ENCODE measurements at places on chromosomes 4 and X.

GRCh38 chrX:53882331-53882730 lies 161.9 kb downstream of the PHF8 start:
- DNase-seq: peak; percentile 46

DNA sequence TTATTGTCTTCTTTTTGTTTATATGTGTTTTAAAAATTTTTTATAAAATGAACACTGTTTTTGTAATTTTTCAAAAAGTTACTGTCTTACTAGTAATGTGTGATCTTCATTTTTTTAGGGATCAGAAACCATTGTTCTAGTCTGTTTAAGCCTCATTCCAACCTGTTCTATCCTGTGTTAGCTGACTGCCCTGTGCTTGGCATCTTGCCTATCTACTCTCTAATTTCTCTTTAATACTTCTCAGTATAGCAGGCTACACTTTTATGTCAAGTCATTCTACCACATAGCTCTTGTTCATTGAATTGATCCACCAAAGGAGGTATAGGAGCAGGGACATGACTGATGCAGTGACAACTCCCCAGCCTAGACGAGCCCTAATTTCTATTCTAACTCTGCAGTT lies 70.2 kb upstream of the PLS3 start:
- no peak for DNase-seq

DNA sequence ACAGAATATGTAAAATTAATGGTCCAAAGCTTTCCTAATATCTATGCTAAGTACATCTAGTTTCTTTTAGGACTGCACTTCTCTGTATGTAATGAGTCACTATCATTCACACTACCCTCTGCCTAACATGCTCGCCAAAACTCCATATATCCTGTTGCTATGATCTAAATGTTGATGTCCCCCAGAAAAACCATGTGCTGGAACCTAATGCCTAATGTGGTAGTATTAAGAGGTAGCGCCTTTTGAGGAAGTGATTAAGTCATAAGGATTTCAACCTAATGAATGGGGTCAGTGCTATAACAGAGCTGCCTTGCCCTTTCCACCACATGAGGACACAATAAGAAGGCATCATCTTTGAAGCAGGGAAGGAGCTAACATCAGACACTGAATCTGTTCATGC lies 34.9 kb upstream of the NFKB1 start:
- no peak for DNase-seq

DNA sequence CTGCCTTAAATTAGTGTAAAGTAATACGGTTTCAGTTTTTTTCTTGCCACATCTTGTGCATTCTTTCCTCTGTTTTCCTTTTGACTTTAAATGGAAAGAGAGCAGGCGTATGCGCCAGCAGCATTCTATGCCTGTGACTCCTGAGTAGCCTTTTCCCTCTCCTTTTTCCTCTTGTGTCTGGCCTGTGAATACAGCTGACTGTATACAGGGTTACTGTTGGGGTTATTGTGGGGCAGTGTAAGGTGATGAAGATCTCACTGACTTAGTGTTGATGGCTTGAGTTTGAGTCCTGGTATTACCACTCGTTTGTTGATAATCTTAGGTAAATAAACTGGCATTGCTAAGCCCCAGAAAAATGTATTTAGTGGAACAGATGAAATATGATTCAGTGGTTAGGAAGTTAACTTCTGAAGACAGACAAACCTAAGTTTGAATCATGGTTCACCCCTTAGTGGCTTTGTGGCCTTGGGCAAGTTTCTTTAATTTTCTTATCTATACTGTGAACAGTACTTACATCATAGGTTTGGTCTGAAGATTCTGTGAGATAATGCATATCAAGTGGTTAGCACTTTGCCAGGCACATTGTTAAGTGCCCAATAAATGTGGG lies 105.1 kb downstream of the FNIP2 start:
- DNase-seq: peak; percentile 42

- DNase-seq: no peak
Measured at GRCh38 chr4:83568062-83568461, 32.2 kb downstream of the GPAT3 start.

DNA sequence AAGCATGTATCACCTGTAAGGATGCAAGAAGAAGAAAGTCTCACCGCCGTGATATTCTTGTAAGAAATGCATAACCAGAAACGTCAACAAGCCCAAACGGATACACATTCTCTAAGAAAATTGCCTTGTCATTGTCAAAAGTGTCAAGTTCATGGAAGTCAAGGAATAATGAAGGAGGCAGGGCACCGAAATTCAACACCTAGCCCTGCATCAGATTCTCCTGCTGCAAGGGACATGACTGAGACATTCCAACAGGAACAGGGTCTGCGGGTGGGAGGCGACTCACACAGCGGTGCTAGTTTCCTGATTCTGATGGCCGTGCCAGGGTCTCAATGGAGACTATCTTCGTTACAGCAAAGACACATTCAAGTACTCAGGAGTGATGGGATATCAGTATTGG lies 26.7 kb downstream of the IRF2 start:
- no peak for DNase-seq

DNA sequence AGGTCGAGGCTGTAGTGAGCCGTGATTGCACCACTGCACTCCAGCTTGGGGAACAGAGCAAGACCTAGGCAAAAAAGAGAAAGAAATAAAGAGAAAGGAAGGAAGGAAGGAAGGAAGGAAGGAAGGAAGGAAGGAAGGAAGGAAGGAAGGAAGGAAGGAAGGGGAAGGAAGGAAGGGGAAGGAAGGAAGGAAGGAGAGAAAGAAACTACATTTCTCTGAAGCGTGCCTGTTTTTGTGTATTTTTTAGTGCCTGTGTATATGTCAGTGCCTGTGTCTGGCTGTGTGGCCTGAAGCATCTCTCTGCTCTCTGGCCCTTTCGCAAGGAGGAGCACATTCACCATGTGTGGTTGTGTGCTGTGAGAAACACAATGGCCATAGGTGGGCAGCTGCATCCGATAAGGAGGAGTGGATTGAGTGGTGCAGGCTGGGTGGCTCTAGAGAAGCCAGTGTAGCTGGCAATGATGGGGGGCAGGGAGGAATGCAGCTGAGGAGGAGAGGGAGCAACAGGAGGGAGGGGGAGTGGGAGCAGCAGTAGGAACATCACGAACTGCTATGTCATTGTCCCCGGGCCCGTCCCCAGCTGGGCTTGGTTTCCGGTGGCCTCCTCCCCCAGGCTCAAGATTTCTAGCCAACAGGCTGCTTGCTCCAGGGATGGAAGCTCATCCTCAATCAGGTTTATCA lies 11.4 kb downstream of the SYN1 start:
- DNase-seq: no peak

GRCh38 chrX:103151799-103152198 lies 58.9 kb upstream of the NXF3 start:
- no peak for DNase-seq

DNA sequence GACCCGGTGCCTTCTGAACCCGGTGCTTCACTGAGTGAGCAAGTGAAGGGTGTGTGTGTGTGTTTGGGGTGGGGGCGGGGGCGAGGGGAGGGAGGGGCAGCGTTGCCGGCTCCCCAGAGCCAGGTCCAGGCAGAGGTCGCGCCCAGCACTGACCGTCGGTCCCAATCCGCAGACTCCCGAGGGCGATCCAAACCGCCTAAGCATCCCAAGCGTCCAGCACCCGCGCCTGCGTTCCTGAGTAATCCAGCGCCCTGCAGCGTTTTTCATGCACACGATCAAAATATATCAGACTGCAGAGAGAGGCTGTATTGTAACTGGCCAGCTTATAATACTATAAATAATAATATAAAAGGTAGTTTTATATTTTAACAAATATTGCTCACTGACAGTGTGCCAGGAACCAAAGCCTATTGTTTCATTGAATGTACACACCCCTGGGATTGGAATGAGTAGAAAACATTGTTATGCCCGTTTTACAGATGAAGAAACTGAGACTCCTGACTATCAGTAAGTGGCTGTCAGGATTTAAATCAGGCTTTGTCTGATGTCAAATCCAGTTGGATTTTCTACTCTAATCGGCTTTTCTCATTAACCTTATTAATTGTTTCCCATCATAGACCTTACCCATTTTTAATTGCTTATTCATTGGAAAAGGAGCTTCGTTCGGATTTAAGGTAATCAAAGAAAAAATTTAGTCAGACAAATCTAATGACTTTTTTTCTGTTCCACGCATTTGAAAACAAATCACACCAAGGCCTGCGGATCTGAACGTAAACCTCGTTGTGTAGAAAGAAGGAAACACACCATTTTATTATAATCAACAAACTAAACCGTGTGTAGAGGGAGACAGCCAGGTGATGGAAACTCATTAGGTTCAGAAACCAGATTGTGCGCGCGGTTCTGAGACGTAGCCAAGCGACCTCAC lies 4.0 kb upstream of the NKX3-2 start:
- no peak for DNase-seq

- DNase-seq: no peak
Measured at GRCh38 chr4:67928546-67928945, 34.7 kb downstream of the TMPRSS11A start.

DNA sequence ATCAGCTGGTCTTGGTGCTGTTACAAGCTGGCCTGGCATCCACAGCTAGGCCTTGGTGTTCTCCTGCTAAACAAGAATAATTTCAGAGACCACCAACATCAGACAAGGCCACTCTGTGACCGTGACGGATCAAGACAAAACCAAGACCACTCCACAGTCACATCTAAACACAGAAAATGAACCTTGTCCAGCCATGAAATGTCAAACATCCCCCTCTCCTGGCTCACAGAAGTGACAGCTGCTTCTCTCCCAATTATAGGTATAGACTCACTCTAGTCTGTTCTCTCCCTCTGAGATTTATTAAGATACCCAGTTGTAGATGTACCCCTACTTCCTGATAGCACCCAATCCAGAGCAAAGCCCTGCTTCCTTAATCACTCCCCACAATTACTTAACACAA lies 40.4 kb downstream of the EFHC2 start:
- no peak for DNase-seq

DNA sequence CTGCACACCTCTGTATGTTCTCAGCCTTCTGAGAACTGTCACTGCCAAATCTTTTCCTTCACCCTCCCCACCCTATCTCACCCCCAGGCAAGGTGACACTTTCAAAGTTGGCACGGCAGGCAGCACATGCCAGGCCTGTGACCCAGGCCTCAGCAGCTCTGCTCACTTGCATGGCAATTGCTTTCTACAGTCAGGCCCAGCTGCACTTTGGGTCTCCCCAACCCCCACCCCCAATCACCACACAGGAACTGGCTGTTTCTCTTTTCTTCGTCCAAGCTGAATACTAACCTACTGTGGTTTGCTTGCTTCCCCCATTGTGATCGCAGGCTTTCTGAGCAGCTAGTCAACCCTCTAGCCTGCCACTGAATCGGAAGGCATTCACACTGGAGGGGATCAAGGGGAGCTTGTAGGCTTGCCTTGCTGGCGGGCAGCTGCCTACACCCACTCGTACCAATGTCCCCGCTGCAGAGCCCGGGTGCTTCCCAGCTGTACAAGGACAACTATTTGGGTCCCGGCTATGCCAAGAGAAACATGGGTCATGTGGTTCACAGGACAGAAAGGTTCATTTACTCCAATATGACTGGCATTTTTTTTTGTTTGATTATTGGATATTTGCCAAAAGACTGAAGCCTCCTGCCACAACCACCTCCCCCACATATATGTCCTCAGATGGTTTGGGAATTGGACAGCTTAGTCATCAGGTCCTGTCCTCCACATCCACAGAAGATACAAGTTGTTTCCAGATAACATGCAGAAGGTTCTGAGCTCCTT lies 28.1 kb downstream of the SLC25A43 start:
- no peak for DNase-seq

DNA sequence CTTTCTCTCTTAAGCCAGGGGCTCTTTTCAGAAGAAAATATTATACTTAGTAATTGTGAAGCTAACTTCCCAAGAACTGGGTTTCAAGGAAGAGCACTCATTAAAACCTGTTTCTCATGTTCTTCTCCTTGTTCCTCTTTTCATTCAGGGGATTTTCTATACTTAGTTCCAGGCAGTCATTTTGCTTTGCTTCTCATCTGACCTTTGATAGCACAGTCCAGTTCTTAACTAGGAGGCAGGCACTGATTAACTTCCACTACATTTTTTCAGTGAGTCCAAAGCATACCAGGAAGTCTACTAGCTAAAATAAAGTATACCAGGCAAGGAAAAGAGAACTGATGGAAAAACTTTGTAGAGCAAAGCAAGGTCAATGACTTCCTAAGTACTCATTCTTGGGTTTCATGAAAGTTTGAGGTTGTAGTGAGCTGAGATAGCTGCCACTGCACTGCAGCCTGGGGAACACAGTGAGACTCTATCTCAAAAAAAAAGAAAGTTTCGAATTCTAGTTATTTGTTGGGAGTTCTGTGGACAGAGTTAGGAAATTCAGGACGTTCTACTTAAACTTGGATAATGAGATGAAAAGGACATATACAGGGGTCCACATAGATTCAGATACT lies 190.1 kb upstream of the HS3ST1 start:
- no peak for DNase-seq

DNA sequence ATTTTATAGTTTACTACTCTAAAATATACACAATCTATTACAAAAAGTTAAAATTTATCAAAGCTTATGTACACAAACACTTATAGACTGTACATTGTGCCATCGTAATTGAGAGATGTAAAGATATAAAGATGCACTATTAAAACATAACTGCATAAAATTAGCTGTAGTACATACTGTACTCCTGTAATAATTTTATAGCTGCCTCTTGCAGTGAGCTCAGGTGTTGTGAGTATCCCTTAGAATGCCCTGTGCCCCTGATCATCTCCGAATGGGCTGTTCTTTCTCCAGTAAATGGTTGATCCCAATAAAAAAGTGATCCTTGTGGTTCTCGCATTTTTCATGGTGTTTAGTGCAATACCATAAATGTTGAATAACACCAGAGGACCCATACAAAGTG lies 101.2 kb downstream of the TMEM164 start:
- DNase-seq: no peak

DNA sequence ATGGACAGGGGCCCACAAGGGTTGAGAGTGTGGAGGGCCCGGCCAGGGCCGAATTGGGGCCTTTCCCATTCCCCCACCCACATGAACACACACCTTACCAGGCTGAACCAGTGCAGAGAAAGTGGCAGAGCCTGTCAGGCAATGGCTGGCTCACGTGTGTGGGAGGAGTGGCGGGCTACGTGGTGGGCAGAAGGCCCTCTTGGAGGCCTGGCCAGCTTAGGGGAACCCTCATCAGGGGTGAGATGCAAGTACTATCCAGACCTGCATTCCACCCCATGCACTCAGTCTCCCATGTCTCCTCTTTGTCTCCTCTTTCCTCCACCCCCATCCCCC lies 965 bp downstream of the TCEAL4 start:
- DNase-seq: no peak

DNA sequence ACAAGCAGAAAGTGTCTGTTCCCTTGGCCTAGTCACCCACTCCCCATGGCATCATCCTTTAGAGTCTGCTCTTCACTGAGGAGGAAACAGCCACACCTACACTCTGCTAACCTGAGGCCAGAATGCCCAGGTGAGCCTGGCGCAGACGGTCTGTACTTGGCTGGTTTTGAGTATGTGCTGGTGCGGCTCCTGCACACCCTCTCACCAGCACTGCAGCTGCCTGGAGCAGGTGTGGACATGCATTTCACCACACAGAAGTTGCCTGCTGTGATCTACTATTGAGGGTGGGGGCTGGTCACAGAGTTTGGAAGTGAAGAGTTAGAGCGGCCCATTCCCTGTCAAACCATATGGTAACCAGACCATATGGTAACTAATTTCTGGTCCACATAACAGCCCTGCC lies 39.5 kb downstream of the KANTR start:
- no peak for DNase-seq

Measured in AG09319 (cell line).